ENCODE measurements at places on chromosomes 2 and 18.

DNA sequence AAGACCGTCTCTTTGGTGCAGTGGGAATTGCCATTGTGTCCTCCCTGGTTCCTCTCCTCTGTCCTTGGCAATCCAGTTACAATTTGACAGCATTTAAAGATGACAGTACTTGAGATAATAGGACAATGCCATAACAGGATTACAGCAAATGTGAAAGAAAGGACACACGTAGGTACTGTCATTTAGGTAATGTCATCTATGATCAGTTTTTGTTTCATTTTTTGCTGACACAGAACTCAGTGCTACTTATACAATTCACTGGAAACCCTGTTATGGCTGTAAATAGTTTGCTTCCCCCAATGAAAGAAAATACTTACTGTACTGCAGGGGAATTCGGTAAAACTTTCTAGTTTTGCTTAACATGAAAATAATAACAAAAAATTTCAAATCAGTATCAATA lies 65.2 kb downstream of the BCL11A start:
- no peak for DNase-seq

- DNase-seq, result no peak
Measured at GRCh38 chr2:150477347-150477746, 10.1 kb downstream of the RND3 start.

GRCh38 chr2:86624267-86624547 lies 542 bp upstream of the RNF103 start:
- DNase-seq, result no peak

- no peak for DNase-seq
Measured at GRCh38 chr2:181754105-181754504, 73.8 kb upstream of the NEUROD1 start.

DNA sequence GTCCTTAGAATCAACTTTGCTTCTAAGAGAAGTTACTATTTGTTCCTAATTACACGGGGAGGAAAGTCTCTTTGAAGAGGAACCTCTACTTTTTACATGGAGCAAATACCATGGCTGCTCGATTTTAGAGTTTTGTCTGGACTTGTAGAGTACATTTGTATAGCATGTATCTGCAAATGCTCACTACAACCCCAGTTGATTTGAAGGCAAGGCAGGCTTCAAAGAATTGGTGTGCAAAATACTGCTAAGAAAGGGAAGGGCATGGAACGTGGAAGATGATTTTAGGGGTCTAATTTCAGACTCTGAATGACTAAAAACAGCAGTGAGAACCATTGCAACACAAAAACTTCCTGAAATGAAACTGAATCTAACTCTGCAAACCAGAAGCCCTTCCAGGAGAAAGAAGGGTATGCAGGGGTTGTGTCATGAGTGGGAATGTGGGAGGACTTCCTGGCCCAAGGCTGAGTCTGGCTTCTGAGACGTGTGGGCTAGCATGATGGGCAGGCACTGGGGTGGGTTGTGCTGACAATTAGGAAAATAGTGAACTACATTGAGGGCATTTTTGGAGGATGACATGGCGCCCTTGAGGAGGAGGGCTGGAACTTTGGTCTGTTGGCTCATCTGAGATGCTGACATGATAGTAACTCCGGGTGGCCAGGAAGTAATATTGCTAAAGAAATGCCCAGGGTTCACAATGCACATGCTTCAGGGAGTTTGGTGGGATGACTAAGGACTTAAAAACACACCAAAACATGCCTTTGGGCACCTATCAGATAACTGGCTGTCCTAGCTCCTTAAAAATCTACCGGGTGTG lies 18.9 kb upstream of the IL1R2 start:
- no peak for DNase-seq

- no peak for DNase-seq
Measured at GRCh38 chr2:120469426-120469825, 123.5 kb downstream of the INHBB start.

GRCh38 chr2:99850084-99850710 lies 292.2 kb downstream of the AFF3 start:
- DNase-seq, result no peak

DNA sequence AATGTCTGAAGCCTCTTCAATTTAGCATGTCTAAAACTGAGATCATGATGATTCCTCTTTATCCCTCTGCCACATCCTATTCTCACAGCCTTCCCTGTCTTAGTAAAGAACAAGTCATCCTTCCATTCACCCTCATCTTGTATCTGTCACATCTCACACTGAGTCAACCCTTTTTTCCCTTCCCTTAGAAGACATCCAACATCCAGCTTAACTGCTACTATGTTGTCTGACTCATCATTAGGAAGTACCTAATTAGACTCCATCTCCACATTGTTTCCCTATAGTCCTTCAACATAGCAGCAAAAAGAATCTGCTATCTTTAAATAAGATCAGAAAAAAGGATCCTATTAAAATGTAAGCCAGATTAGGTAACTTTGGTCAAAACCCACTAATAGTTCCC lies 85.2 kb upstream of the GRB14 start:
- DNase-seq, result no peak

DNA sequence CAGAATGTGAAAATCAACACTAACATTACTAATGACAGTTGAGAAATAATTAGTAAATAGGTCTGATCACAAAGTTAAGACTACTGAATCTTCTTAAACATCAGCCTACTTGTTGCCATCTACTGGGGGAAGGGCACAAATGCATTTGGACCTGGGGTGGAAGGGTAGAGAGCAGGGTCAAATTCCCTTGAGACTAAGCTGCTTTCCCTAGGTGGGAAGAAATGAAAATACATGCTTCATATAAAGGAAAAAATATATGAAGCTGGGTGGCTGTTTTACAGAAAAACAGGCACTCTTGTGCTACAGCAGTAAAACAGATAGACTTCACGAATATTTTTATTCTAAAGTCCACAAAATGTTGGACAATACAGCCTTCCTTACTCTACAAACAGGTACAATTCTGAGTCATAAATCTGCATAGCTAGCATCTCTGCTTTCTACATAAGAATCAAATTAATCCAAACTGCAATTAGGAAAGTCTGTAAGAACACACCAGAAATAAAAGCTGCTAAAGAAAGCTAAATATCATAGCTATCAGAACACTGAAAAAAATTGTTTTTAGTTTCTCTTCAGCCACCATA lies 10.9 kb downstream of the TRIP12 start:
- DNase-seq, result no peak

GRCh38 chr18:5237723-5238370 lies 40.8 kb upstream of the AKAIN1 start:
- peak; percentile 79 for DNase-seq

- no peak for DNase-seq
Measured at GRCh38 chr2:160139991-160140390, 60.1 kb downstream of the ITGB6 start.

DNA sequence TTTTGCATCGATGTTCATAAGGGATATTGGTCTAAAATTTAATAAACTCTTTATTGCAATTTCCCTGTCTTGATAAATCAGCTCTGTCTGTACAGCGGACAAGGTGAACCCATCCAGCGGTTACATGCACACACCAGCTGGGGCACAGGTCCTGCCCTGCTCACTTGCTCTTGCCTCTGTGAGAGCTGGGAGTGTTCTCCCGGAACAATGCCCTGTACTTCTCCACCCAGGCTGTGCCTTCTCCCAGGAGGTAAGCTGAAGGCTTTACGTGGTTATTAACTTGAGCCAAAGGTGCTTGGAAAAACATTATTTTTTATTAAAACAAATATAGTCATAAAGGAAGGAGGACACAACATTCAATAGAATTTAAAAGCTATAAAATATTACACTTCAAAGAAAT lies 117.6 kb downstream of the ALPK2 start:
- DNase-seq, result no peak

GRCh38 chr2:54927085-54927750 lies 123.0 kb downstream of the RTN4 start:
- no peak for DNase-seq

GRCh38 chr2:105426626-105427292 lies 27.9 kb upstream of the FHL2 start:
- no peak for DNase-seq

GRCh38 chr18:76979906-76980305 lies 152.7 kb downstream of the MBP start:
- no peak for DNase-seq

- DNase-seq, result no peak
Measured at GRCh38 chr2:15974565-15975260, 34.4 kb downstream of the MYCN start.

DNA sequence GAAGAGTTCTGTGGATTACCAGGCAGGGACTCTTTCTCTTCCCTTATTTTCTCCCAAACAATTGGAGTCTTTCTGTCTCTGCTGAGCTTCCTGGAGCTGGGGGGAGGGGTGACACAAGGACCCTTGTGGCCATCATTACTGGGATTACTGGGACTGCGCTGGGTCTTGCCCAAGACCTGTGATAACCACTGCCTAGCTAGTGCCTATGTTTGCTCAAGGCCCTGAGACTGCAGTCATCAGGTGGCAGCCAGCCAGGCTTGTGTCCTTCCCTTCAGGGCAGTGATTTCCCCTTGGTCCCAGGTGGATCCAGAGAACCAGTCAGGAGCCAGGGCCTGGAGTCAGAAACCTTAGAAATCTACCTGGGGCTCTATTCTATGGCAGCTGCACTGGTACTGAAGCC lies 355.6 kb downstream of the PARD3B start:
- no peak for DNase-seq

DNA sequence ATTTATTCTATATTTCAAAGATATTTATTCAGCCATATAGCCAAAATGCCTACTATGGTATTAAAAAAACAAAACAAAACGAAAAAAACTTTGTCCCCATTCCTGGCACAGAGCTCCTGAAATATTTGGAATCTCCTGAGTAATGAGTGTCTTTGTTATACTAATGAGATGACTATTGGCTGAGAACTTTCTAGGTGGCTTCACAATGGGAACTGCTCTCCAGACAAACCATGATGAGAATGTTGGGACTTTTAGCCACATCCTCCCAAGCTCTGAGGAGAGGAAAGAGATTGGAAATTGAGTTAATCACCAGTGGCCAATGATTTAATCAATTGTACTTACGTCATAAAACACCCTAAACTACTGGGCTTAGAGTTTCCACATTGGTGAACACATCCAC lies 631.8 kb upstream of the SETBP1 start:
- no peak for DNase-seq

DNA sequence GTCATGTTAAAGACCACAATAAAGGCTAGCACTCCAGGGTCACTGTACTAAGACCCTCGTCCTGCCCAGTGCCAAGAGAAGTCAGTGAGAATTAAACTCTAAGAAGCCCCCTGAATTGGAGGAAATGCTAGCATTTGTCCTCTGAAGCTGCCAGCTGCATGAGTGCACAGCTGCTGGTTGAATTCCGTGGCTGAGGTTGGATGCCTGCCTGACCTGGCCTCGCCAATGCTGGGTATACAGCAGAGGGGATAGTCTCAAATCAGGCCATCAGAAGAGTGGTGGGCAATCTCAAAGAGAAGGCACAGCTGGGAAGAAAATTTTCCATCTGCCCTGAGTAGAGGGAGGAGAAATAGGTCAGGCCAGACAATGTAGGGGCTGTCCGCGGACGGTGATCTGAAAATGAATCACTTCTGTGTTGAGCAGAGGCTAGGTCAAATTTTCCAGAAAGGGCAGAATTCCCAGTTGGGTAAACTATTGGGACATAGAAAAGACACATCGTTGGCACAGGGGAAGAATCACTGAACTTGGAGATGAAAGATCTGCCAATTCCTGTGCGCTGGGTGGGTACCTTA lies 110.5 kb upstream of the AGAP1 start:
- DNase-seq, result no peak

- DNase-seq, result no peak
Measured at GRCh38 chr18:79485788-79486355, 90.1 kb downstream of the NFATC1 start.

- DNase-seq, result no peak
Measured at GRCh38 chr2:179059026-179059700, 9.2 kb upstream of the CCDC141 start.

DNA sequence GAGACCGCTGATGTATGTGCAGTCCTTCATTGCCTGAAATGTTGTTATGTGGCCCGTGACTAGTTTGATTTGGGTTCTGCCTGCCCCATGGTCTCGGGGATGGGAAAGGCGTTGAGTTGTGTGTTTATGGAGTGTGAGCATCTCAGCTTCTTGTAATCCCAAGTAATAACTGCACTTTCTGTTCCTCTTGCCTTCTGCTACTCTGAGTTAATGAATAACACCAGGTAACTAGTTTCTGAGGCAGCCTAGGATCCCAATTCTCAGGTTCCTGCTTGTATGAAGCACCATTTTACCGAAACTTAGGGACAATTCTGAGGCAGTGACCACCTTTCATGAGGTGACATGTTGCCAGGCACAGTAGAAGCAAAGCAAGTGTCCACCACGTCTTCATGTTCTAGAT lies 170.0 kb downstream of the ALK start:
- no peak for DNase-seq

- no peak for DNase-seq
Measured at GRCh38 chr18:23114911-23115310, 20.4 kb upstream of the CABLES1 start.

DNA sequence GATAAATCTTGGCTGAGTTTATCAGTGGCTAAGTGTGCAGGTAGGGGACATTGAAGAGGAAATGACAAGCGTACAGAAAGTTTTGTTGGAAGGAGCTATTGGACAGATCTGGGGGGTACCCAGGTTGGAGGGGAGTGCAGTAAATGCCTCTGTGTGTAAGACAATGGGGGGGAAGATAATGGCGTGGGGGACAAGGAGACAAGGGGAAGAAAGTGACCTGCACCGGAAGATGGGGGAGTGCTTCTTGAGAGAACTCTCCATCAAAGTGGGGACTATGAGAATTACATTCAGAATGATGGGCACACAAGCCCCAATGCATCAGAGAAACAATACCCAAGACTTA lies 190.0 kb downstream of the ALPK2 start:
- DNase-seq, result no peak

- no peak for DNase-seq
Measured at GRCh38 chr2:71506222-71507153, 53.1 kb downstream of the DYSF start.

DNA sequence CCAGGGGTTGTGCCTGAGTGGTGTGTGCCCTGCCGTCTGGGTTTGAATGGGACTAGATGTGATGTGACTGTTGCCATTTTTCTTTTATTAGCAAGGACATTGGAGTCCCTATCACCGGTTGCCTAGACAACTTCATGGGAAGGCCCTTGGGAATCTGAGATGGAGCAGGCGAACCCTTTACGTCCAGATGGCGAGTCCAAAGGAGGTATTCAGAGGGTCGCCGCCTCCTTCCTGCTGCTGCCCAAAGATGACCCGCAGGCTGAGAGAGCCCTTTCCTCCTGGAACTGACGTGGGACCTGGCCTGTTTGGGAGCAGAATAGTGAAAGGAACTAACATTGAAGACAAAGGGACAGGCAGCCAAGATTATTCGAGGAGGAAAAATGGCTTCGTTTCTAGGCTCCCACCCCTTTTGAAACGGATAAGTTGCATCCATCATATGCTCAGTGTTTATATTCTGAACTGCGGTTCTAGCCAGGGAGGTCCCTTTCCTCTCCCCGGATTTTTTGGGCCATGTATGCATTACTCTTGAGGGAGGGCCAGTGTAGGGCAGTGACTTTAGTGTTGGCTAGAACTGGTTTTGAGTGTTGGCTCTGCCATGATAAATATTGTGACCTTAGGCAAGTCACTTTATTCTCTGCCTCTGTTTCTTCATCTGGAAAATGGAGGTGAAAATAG lies 673 bp downstream of the CENPO start:
- DNase-seq, result no peak
